ENCODE measurements at places on chromosomes 2 and 18.

GRCh38 chr2:144451443-144451842, 68.5 kb downstream of the ZEB2 start:
- no peak for DNase-seq

- no peak for DNase-seq
Observed at GRCh38 chr2:178718283-178718682, 88.9 kb downstream of the TTN start.

DNA sequence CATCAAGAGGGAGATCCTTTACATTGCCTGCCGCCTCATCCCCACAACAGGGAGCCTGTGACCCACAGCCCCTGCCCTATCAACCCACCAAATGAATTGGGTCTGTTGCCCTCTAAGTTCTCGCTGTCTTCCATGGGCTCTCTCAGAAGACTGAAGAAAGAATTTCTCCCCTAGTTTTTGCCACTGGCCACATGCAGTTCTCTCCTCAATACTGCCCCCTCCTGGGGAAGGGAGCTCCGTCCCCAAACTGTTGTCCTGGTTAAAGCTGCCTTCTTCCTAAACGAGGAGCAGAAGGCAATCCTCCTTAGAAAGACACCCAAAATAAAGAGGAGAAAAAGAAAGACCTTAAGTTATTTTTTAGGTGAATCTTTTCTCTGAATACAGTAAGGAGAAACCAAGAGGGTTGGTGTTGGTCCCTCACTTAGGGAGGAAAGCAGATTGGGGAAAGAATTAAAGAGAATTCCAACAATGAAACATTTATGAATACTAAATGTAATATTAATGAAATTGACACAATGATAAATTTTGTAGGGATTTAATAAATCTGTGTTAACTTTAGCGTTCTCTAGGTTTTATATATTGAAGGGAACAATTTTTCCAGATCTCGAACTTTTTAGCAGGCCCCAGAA, 31.1 kb upstream of the SATB2 start:
- DNase-seq, result no peak

GRCh38 chr2:233033672-233034071, 1.2 kb downstream of the NEU2 start:
- DNase-seq, result no peak

DNA sequence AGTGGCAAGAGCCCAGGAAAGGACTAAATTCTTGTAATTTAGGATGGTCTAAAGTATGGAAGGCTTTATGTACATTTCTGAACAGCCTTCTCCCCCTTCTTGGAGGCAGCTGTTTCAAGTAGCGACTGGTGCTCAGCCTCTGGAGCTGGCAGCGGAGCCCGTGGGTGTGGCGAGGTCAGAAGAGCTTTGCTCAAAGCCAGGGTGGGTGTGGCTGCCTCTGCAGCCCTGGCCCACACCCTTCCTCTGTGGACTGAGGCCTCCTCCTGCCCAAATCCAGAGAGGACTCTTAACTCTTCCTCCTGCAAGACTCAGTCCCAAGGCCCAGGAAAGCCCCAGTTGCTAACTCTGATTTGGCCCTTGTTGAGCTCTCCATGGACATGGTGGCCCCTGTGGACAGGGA, 202.1 kb upstream of the REV1 start:
- DNase-seq, result no peak

DNA sequence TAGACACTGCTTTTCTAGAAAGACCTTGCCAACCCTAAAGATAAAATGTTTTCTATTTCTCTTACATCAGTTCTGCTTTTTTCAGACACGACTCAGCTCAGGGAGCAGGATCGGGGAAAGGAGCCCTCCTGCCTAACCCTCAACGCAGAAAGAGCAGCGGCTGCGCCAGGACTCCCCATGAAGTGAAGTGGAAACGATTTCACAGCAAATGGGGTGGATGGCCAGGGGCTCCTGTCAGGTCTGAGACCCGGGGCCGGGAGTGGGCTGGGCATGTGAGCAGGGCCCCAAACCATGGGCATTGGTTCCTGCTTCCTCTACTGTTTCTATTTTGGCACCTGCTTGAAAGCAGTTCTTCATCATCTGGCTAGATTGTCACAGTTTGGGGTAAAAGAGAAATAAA, 89.4 kb upstream of the PXDN start:
- no peak for DNase-seq

DNA sequence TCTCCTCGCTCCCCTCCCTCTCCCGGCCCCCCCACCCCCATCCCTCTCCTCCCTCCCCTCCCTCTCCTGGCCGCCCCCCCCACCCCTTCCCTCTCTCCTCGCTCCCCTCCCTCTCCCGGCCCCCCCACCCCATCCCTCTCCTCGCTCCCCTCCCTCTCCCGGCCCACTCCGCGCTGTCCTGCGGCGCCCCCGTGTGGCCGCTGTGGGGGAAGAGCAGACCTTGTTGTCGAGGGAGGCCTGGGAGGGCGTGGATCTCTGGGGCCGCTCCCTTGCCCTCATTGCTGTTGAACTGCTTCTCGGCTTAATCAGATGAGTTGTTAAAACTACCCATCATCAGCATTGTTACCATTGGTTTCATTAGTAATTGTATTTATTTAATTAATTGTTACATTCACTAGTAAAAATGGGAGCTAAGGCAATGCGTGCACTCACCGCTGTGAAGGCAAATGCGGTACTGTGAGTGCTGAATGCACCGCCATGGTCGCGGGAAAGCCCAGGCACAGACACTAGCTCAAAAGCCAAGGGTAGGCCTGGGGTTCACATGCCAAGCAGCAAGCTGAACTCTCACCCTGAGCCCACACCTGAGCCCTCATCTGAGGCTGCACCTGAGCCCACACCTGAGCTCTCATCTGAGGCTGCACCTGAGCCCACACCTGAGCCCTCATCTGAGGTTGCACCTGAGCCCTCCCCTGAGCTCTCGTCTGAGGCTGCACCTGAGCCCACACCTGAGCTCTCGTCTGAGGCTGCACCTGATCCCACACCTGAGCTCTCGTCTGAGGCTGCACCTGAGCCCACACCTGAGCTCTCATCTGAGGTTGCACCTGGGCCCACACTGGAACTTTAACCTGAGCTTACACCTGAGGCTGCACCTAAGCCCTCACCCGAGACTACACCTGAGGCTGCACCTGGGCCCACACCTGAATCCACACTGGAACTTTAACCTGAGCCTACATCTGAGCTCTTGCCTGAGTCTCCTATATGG, 8.8 kb downstream of the RTP5 start:
- DNase-seq, result no peak

GRCh38 chr2:85584354-85584856, at the start of gene VAMP5:
Gene VAMP5, plus strand, starts transcription at chr2:85584431. Its CDS starts 60 bp downstream, at chr2:85584491.
- DNase-seq, result no peak

DNA sequence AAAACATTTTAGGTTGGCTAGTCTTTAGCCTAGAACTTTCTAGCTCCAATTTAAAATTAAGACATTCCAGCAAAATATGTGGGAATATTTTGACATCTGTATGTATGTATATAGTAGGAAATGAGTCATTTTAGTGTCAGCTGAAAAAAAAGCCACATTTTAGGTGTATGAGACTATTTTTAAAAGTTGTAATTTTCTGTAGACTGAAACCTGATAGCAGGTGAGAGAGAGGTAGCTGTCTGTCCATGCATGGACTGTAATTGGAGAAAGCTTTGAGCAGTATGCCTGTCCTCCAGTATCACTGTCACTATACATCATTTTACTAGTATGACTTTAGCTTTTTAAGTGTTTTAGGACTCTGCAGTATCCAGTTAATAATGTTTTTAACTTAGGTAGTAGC, 26.1 kb upstream of the PPP1R1C start:
- no peak for DNase-seq

GRCh38 chr18:55857409-55857808, 269.4 kb upstream of the TCF4 start:
- DNase-seq, result no peak

DNA sequence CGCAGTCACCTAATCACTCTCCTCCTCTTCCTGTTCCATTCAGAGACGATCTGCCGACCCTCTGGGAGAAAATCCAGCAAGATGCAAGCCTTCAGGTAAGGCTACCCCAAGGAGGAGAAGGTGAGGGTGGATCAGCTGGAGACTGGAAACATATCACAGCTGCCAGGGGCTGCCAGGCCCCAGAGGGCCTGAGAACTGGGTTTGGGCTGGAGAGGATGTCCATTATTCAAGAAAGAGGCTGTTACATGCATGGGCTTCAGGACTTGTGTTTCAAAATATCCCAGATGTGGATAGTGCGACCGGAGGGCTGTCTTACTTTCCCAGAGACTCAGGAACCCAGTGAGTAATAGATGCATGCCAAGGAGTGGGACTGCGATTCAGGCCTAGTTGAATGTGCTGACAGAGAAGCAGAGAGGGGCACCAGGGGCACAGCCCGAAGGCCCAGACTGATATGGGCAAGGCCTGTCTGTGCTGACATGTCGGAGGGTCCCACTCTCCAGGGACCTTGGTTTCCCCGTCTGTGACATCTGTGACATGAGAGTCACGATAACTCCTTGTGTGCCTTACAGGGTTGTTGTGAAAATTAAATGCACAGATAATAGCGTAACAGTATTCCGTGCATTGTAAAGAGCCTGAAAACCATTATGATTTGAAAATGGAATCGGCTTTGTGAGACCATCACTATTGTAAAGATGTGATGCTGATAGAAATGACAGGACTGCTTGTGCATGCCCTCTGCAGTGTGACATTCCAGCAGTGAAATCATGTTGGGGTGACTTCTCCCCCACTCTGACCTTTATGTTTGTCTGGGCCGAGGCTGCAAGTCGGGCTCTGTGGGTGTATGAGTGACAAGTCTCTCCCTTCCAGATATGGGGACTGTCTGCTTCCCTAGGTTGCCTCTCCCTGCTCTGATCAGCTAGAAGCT, 510 bp downstream of the IL1RN start:
- DNase-seq, result no peak

DNA sequence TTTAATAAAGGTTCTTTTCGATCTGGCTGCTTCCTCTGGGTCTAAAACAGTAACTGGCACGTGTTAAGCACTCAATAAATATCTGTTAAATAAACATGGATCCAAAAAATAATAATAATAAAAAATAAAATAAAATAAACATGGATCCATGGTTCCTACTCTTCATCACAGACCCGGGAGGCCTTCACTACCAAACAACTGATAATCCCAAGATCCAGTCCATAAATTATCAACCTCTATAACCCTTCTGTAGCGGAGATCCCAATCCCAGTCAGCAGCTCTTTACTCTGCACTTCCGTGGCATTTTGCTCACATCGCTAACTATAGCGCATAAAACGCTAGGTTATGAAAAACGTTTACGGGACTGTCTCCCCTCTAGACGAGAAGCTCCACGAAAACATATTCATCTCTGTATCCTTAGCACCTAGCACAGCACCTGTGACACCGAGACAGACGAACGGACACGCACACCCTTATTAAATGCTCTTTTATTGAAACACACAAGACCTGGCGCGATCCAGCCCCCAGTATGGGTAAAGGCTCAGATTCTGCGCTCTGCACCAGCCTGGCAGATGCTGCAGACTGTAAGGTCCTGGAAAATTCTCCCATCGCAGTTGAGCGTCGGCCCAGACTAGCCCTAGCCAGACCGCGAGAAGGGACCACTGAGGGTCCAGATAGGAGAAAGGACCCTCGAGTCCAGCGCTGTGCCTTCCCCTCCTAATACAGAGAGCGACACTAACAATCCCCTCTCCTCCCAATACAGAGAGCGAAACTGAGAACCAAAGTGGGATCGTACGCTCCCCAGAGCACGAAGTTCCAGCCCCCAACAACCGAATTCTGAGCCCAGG, 770 bp downstream of the NBAS start:
- no peak for DNase-seq

DNA sequence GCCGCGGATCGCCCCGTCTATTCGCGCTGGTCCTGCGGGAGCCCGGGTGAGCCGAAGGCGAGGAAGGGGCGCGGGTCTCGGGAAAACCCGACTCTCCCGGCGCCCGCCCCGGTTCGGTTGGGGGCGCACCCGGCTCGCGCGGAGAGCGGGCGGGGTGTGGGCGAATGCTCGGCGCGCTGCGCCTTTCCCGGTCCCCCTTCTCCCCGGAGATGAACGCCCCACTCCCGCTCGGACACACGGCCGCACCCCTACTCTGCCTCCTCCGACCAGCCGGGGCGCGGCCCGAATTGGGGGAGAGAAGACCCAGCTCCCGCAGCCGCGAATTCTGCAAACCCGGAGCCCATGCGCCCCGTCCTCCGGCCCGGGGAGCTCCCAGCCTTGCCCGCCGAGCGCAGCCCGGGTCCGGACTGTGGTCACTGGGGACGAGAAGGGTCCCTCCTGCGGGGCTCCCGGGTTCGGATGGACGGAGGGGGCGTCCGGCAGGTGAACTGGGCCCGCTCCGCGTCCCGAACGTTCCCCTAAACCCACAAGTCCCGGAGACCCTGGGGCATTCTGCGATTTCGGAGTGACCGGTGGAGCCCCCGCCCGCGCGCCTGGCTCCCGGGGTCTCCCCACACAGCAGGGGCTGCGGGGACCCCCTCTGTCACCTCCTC, 734 bp downstream of the KCNG2 start:
- DNase-seq, result no peak

- DNase-seq, result no peak
Observed at GRCh38 chr2:105827351-105828096, 82.8 kb downstream of the NCK2 start.

Data from GOT3 (cell line).